ENCODE measurements at places on chromosomes 7 and 10. TPM values are rescaled to one million over a fixed set of nuclear protein-coding genes. Genes with fewer than 3 reads are reported as not detected.

The SORBS1 gene
- total RNA-seq, result 37.2 TPM

The WEE2 gene
- total RNA-seq, result not detected

The ACHE gene
- 1.1 TPM for total RNA-seq

The HECW1 gene
- total RNA-seq, result 0.62 TPM

DNA sequence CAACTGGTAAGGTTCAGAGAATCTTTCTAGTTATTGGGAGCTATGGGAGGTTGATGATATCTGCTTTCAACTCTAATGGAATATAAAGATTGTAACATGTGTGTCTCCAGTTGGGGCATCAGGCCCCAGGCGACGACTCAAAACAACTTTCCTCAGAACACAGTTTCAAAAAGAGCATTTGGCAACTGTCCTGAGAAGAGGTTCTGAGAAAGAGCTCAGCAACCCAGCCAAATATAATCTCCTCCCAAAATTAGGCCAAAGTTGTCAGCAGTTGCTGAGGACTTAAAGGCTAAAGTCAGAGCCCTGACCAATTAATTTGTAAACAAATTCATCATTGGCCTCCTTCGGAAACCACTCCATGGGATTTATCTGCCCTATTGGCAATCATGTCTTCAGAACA, 251.1 kb upstream of the NFE2L3 start:
- DNase-seq, result no peak

DNA sequence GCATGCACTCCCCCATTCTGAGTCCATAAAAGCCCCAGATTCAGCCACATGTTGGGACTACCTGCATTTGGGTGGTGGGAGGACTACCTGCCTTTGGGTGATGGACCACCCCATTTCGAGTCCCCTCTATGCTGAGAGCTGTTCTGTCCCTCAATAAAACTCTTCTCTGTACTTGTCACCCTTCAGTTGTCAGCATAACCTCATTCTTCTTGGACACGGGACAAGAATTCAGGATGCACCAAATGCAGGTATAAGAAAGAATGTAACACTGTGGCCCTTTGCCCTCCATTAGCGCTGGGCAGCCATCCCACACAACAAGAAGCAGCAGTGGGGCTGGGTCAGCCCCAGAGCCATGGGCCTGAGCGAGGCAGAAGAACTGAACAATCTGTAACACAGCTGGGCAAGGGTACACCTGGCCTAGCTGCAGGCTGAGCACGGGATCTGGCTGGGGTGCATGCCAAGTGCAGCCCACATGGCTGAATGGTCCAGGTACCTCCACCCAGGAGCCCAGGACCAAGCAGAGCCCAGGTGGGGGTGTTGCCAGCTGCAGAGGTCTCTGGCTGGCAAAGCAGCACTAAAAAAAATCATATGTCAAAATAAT, 1344.3 kb upstream of the LRRTM3 start:
- no peak for DNase-seq

DNA sequence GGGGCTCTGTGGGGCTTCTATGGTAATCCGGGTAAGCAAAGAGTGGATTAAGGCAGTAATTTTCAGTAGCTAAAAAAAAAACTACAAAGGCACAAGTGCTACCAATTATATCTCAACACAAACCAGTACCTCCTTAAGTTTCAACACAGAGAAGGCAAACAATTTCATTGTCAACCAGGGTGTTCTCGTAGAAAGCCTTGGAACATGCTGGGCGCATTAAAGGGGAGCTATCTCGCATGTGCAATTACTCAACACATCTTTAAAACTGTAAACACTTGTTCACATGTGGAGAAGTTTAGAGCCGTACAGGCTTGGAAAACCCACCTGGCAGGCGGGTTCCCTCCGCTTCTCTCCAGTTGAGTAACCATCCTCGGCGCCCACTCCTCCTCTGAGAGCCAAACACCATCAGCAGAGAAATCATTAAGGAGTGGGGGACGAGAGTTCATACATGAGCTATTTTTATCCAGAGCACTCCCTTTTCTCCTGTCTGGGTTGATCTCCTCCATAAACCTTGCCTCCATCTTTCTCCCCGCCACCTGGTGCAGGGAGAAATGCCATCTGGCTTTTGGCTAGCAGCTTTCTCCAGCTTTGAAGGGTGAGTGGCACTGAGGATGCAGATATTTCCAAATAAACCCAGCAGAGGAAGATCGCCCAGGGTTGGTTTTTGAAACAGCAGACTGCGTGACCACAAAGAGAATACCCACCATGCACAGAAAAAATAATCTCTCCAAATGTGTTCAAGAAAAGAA, 287.1 kb downstream of the WDR11 start:
- no peak for DNase-seq

The UPK3B gene
- 2.4 TPM for total RNA-seq

DNA sequence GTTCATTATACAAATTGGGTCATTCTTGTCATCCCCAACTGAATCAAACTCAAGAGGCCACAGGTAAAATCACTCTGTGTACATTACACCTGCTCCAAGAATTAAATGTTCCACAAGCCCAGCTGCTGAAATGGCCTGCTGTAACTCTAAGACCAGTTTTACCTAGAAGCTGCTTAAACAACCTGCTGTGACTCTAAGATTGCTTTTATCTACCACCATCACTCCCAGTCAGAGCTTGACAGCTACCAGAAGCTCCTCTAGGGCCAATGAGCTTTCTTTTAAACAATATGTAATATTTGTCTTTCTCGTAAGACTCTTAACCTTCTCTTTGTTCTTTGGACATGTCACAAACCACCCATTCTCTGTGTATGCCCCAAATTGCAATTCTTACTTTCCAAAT, 141.8 kb upstream of the LRGUK start:
- DNase-seq, result no peak

DNA sequence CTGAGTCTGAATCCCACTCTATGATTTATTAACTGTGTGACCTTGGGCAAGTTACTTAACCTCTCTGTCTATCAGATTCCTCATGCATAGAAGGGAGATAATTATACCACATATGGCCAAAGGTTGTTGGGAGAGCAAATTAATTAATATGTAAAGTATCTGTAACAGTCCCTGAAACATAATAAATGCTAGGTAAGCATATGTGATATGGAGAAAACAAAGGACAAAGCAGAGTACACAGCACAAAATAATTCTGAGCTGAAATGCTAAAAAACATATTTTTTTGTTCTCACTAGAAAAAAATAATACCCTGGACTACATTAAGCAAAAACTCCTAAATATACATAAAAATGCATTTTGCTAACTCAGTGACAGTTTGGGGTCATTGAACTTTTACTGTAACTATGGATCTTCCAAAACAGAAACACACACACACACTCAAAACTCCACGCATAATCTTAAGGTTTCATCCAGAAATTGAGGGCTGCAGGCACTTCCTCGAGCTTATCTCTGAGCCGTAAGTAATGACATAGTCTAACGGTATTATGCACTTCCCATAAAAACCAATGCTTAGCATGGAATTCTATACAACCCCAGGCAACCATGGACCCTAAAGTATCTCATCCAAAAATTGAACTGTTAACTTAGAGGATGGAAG, 201.7 kb upstream of the PTN start:
- no peak for DNase-seq

The SH2B2 gene
- 28.6 TPM for total RNA-seq

GRCh38 chr7:135240441-135240840, 6.8 kb downstream of the STRA8 start:
- no peak for DNase-seq

DNA sequence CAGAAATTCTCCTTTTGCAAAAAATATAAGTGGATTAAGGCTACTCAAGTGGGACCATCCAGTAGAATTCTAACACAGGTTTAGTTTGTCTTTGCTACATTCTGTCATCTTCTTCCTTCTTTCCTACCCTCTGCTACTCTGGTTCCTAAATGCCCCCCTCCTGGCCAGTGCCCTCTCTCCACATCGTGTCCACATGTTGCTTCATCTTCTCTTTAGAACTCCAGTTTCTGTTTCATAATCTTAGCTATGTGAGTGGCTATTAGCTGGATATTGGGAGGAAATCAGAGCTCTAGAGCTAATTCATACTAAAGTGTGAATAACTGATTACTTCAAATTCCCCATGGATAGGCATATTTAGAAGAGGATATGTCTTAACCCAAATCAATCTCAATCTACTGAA, 528.5 kb downstream of the LRMDA start:
- DNase-seq, result no peak

DNA sequence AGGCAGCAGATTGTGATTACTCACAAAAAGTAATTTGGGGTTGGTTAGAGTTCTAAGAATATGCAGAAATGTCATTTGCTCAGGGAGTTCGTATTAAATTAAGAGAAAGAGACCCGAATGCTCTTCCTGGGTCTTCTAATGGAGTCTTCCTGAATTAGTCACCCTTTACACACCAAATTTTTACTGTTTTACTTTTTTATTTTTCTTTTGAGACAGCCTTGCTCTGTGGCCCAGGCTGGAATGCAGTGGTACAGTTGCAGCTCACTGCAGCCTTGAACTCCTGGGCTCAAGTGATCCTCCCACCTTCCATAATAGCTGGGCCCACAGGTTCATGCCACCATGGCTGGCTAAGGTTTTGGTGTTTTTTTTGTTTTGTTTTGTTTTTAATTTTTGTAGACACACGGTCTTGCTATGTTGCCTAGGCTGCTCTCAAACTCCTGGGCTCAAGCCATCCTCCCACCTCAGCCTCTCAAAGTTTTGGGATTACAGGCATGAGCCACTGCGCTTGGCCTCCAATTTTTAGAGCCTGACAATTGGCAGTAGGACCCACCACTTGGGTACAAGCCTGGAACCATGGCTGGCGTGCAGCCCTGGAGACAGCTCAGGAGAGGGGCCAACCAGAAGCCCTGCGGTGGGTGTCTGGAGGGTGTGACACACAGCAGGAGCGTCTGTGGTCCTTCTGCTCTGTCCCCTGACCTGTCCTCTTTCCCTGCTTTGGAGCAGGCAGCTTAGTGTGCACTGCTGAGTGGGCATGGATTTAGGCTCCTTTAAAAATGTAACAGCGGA, 16.4 kb upstream of the BHLHA15 start:
- DNase-seq, result no peak

DNA sequence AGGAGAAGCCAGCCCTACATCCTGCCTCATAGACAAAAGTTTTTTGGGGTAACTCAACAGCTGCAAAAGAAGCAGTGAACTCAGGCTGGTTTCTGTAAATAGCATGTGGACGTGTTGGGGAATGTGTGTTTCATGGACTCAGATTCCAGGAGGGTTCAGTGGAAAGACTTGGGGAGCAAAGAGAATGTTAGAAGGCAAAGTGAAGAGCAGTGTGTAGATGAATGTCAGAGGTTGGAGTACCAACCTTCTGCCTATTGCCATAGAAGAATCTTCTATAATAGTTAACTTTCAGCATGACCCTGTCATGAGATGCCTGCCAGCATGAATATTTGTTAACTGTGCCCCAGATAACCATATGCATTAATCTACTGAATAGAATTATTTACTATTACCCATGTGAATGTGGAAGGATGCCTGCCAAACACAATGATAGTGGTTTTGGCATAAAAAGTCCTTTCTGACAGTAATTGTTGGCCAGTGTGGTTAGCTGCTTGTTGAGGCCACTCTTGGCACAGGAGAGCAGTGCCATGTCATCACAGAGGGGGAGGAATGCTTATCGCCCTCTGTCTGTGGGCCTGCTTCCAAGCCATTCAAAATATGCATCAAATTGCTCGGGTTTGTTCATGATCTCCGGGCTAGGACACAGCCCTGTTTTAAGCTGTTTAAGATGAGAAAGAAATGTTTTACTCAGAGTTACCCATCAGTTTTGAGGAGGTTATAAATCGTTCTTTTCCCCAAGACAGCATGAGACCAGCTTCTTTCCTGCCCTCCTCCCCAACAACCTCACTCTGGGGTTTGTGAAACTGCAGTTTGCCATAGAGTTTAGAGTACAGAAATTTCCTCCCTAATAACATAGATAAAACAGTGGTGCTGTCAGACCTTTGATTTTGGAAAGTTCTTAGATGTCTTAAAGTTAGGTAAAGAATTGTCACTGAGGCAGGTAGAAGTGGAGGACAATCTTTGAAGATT, 165.3 kb downstream of the WNT2 start:
- DNase-seq, result no peak

GRCh38 chr7:148807436-148807835, 76.7 kb downstream of the EZH2 start:
- DNase-seq, result no peak

- no peak for DNase-seq
These were observed 38.2 kb upstream of the JAKMIP3 start for GRCh38 chr10:132027423-132027983.

The ANKRD61 gene
- not detected for total RNA-seq

DNA sequence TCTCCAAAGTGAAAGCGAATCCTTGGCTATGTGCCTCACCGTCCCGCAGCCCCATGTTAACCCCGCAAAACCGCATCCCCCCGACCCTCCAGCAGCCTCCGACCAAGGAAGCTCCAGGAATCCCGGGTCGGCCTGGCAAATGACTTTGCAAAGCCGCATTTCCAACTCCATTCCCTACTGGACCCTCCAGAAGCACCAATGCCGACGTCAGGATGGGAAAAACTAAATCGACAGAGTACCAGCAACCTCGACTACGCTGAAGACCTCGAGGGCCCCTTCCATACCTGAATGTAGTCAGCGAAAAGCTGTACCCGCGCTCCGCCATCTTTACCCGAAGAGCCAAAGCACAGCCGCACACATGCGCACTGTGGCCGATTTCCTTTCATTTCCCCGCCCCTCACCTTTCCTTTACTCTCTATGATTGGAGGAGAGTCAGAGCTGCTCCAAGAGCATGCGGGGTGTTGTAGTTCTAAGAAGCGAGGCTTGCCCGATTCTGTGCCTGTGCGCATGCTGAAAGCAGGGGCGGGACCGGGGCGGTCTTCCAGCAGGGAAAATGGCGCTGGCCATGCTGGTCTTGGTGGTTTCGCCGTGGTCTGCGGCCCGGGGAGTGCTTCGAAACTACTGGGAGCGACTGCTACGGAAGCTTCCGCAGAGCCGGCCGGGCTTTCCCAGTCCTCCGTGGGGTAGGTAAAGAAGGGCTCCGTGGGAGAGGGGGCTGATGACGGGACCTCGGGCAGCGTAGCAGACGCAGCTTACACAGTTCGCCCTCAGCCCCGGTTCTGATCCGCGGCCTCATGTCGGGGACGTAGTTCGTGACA, at the start of the genes MRPL32 and PSMA2:
Gene MRPL32 (plus strand): TSS at position 543 of the 818 bp plus-strand sequence. CDS start 11 bp downstream, at position 554.
Gene PSMA2 (minus strand): TSS at position 341 of the 818 bp plus-strand sequence. CDS start 16 bp downstream, at position 325.
- DNase-seq, result peak; percentile 97

GRCh38 chr10:79327090-79327457, 20.2 kb upstream of the PPIF start:
- DNase-seq, result no peak

The NAT16 gene
- not detected for total RNA-seq

The CC2D2B gene
- not detected for total RNA-seq

The DPYSL4 gene
- total RNA-seq, result 1.3 TPM
